ENCODE measurements at places on chromosomes 6 and 20.

- DNase-seq, result no peak
Observed at GRCh38 chr6:41954668-41955067, 13.1 kb upstream of the CCND3 start.

DNA sequence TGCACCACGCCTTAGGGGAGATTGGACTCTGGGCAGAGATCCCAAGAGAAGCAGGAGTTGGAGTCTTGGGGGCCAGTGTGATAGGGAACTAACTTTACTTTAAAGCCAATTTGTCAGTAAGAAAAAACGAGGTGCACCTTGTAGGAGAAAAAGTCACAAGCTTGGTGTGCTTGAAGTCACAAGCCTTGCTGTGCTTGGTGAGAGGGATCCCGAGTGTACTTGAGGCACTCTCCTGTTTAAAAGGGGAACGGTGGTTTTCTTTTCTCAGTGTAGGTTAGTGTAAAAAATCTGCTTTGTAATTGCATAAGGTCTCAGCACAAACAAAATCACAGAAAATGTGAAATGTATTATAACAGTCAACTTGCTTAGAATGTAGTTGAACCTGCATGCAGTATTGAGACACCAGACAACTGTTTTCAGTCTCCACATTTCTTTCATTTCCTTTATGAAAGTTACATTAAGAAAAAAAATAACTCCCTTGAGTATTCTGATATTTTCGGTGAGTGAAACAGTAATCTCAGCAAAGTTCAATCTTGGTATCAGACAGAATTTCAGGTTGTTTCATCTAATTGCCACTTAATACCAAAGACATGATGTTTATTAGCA is 111.1 kb upstream of the DUSP22 start:
- DNase-seq, result no peak

DNA sequence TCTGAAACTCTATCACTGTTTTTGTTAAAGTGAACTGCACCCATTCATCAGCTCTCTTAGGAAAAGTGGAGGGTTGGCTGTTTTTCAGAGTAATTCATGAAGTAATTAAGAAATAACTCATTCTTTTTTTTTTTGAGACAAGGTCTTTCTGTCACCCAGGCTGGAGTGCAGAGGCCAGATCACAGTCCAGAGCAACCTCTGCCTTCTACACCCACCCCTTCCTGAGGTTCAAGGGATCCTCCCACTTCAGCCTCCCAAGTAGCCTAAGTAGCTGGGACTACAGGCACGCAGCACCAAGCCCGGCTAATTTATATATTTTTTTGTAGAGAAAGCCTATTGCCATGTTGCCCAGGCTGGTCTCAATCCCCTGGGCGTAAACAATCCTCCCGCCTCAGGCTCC is 2.6 kb downstream of the ZNFX1 start:
- no peak for DNase-seq

GRCh38 chr20:1897541-1897940 is 2.3 kb downstream of the SIRPA start:
- DNase-seq, result no peak

All from stimulated activated CD4-positive, alpha-beta T cell treated with anti-CD3 and anti-CD28 coated beads, Interleukin-4, amount 100 ng/mL, for 1 hour (primary cell).